CD4-positive, alpha-beta T cell (primary cell): ENCODE measurements at places on chromosomes 1 and 21.
A peak's percentile ranks its signal among the peaks of the same experiment; 100 is the strongest.

DNA sequence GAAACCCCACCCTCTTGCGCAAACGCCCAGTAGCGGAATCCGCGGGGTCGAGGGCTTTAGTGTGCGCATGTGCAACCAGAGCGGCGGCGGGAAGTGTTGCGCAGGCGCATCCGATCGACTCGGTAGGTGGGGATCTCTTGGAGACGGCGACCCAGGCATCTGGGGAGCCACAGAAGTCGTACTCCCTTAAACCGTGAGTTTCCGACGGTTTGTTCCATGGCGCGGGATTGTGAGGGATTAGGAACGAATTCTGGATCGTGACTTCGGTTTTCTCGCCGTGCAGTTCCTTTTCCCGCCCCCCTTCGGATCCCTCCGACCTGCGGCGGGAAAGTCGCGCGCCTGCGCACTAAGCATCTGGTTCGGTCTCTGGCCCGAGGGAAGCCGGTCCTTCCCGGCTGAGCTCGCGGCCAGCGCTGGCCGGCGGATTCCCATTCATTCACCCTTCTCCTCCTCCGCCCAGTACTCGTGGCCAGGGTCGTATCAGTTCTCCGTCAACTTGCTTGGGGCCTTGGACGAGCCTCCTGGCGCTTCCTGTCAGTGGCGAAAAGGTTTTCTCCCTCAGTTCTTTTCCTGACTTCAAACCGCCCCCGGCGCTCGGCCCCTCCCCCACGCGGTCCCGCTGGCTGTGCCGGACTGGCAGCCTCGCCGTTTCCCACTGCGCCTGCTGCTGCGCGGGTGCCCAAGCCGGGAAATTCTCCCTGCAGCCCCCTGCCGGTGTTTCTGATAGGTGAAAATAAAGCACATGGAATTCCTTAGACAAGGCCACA is at the start of gene CDC7:
TSS of gene CDC7 (plus strand) at position 96 of the 767 bp plus-strand sequence. CDS start 866 bp downstream, outside the sequence.
- peak; percentile 81 for DNase-seq

DNA sequence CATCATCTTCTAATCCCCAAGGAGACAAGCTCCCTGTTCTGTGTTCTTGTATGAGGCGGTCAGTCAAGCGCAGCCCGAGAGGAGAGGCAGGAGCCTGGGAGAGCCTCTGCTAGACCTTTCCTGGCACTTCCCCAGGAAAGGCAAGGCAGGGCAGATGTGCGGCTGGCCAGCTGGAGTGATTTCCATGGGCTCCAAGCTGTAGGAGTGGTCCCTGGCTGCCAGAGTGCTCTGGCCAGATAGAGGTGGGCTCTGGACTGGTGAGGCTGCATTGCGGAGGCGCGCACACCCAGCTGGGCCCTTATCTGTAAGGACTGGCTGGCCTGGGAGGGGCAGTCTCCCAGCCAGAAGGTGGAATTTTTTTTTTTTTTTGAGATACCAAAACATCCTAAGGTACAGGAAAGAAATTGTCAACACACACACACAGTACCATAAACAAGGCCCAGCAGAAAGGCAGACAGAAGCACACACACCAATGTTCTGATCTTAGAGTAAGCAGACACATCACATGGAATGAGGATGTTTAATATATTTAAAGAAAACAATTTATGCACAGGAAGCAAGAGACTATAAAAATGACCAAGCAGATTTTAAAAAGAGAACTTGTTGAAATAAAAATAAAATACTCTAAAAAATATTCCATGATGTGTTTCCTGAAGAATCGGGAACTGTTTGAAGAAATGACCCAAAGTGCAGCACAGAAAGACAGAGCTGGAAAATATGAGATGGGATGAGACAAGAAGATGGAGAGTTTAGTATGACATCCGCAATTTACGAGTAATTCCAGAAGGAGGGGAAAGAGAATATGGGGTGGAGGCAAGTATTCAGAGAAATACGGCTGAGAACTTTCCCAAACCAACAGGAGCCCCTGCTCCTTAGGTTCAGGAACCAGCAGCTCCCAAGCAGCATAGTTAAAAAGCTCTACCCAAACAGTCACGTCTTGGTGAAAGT is 13.4 kb downstream of the IBA57 start:
- DNase-seq: no peak

GRCh38 chr1:201683397-201683796 is 144.5 kb downstream of the NAV1 start:
- no peak for DNase-seq

GRCh38 chr1:9249534-9250410 is 15.2 kb downstream of the H6PD start:
- no peak for DNase-seq

GRCh38 chr1:203556047-203556851 is 62.3 kb downstream of the OPTC start:
- no peak for DNase-seq

DNA sequence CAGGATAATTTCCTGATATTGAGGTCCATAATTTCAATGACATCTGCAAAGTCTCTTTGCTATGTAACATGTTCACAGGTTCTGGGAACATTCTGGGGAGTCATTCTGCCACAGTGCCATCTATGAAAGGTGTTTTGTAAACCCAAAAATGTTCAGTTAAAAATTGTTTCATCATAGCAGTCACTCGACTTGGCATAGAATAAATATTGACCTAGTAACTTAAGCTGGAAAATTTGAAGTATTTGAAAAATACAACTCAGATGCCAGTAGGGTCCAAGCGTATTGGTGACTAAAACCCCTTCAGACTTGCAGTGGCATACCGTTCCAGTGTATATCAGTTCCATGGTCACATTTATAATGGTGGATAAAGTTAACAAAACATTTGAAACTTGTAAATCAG is 6.8 kb downstream of the DESI2 start:
- DNase-seq: no peak

GRCh38 chr1:244761279-244761678 is 74.2 kb upstream of the COX20 start:
- no peak for DNase-seq

DNA sequence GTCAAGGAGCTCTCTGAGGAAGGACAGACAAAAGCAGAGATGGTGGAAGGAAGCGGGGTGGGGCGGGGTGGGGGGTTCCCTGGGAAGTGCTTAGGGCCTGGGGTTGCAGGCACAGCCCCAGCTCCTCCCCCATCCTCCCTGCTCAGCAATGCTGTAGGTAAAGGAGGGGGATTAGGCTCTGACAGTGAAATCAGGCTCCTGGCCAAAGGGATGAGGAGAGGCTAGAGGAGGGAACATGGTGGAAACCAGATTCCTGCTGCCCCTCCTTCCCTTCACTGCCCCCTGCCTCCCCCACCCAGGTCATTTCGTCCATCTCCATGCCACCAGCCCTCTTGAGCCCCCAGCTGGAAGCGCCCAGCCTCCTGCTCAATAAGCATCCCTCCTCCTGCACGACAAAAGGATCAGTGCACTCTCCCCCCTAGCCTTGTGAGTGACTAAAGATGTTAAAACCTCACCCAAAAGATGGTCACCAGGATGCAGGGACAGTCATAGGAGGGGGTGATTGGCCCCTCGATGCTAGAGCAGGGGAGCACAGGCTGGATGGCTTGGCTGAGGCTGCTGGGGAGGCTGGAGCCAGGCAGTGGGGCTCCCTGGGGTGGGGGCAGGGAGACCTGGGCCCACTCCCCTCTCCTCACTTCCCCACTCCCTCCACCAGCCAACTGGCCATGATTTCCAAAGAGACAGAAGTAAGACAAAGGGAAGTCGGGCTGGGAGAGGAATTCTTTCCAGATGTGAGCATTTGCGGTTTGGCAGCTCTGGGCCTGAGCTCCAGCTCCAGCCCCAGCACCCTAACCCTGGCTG is 2.2 kb upstream of the CRABP2 start:
- DNase-seq: no peak

GRCh38 chr21:36223451-36223850 is 66.8 kb downstream of the DOP1B start:
- no peak for DNase-seq

GRCh38 chr1:214466403-214467077 is 84.9 kb downstream of the PTPN14 start:
- no peak for DNase-seq

DNA sequence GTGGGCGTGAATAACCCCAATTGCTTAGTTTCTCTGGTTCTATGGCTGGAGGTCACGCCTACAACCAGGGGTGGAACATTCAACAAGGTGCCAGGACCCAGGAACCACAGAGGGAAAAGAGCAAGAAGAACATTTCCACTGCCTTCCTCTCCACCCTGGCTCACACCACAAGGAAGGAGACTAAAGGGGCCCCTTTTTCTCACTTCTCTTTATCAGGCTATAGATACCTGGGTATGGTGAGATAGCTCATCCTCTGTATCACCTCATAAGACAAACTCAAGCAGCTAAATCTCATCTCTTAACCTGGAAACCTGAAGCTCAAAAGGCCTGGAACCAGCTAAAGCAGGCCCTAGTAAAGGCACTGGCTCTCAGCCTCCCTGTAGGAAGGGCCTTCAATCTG is 438.8 kb upstream of the OLFM3 start:
- DNase-seq: no peak

DNA sequence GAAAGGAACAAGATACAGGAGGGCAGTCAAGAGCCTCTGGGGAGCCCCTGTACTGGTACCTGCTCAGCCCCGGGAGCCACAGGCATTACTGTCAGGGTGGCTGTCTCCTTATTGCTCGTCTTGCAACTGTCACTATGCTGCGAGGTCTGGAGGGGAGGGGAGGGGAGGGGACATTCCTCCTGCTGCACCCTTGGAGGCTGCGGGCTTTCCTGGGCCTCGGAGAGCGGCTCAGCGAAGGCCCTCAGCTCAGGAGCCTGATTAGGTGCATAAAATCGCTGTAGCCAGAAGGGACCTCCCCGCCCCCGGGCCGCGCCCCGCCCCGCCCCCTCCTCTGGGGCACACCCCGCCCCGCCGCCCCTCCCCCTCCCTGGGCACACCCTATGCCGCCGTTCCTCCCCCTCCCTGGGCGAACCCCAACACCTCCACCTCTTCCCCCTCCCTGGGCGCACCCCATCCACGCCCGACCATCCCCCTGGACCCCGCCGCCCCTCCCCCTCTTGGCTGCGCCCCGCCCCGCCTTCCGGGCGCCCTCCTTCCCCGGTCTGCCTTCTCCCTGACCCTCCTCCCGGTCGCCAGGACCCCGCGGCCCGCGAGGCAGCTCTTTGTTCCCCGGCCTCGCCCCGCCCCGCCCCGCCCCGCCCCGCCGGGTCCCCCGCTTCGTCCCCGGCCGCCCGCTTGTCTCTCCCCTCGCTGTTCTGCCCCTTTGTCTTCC is 35.5 kb downstream of the CACHD1 start:
- peak; percentile 18 for DNase-seq

DNA sequence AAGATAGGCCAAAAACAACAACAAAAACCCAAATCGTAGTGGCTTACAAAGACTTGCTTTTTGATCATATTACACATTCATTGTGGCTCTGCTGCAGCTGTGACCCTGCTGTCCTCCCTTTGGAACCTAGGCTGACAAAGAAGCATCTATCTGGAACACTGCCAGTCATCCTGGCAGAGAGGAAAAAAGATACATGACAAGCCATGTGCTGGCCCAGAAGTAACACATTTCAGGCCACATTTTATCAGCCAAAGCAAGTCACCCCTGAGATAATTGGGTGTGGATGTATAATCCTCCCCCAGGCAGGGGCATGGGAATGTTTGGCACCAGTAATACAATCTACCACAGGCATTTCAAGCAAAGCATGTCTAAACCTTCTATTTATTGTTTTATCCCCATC is 37.2 kb upstream of the AGO1 start:
- no peak for DNase-seq

GRCh38 chr1:212291505-212292134 is 6.4 kb downstream of the PPP2R5A start:
- no peak for DNase-seq

DNA sequence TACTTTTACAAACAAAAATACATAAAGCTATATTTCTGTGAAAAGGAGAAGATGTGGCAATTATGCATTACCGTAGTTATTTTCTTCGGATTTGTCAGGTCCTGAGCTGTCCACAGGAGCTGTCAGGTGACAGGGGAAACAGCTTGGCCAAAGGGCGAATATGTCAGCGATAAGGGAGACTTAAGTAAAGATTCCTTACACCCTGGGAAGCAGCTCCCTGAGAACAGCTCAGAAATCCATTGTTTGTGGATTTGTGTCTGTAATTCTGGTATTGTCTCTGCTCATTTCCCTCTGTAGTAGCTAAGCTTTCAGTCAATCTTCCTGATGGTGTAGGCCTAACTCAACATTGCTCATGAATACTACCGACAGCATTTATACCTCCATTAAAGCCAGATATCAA is 7.1 kb upstream of the CD34 start:
- no peak for DNase-seq

GRCh38 chr1:198890214-198890930 is 251.5 kb downstream of the PTPRC start:
- DNase-seq: no peak

DNA sequence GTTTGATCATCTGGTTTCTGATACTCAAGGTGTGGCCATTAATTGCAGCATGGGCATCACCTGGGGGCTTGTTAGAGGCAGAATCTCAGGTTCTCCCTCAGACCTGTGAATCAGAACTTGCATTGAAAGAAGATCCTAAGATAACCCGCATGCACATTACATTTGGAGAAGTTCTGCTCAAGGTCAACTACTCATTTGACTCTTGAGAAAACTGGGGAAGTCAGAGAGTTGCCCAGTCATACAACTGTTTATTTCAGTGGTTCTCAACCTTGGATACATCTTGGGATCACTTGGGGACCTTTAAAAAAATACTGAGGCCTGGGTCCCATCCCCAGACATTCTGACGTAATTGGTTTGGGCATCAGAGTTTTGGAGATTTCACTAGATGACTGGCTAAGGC is 30.5 kb downstream of the CAMTA1 start:
- DNase-seq: no peak

DNA sequence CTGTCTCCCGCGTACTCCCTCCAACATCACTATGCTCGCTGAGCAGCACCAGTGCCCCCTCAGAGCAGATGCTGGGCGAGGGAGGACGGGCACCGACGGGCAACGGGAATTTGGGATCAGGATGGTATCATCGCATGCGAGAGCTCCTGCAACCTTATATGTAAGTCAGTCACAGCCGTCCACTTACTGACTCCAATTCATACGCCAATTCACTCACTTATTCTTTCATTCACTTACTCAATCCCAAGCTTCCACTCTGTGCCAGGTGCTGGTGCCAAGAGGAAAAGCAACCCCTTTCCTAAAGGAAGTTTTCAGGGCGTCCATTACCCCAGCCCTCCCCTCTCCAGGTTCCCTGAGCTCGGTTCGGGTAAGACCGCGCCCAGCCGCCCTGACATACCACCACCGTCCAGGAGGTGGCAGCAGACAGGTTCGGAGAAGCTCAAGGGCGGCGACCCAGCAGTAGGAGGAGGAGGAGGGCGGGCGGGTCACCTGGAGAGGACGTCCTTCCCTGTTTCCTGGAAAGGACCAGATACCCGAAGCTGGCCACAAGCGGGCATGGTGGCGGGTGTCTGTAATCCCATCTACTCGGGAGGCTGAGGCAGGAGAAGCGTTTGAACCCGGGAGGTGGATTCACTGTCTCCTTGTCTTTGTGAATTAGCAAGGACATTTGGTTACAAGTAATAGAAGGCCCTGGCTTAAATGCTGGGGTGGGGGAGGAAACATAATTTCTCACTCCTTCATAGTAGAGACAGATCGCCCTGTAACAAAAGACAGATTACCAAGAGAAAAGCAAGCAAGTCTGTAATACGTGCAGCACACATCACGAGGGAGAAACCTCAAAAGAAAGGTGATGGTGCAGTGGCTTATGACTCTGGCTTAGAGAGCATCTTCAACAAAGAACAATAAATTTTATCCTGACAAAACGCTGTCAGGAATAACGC is 7.6 kb upstream of the IL22RA1 start:
- peak; percentile 88 for DNase-seq
